Stimulated activated CD8-positive, alpha-beta memory T cell treated with anti-CD3 and anti-CD28 coated beads, Interleukin-15, amount 100 ng/mL, for 4 hours (primary cell): ENCODE measurements at places on chromosomes 7 and 10.

DNA sequence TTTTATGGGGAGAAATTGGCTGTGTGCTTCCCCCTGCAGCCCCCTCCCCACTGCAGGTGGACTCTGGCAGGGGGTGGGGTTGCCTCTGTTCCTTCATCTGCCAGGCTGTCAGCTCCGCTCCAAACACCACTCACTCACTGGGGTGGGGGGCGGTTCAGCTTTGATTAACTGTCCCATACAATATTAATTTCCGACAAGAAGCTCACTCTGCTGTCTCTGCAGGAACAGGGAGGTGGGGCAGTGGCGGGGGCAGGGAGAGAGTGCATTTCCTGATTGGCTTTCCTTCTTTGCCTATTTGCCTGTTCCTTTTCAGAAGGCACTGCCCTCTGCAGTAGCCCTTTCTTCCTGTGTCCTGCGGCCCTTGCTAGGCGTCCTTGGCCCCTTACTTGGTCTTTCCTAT lies 500.8 kb downstream of the PLXNA4 start:
- no peak for DNase-seq

DNA sequence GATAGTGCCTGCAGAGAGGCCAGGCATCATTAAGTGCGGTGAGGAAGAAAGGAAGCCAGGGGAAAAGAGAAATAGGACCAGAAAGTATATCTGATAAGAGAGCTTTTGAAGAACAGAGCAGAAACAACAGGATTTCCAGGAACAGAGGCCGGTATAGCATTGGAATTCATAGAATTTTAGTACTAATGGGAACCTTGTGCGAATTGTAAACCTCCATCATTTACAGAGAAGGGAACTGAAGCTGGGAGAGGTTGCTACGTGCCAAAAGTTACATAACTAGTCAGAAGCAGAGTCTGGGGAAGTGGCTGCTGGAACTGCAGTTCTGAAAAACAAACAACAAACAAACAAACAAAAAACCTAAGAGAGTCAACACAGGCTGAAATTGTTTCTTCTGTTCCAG lies 5.4 kb upstream of the ZMYND11 start:
- DNase-seq: no peak

- no peak for DNase-seq
Measured at GRCh38 chr10:110613996-110614495, 30.1 kb upstream of the RBM20 start.

GRCh38 chr10:78642269-78642816 lies 426.4 kb upstream of the ZMIZ1 start:
- DNase-seq: no peak

DNA sequence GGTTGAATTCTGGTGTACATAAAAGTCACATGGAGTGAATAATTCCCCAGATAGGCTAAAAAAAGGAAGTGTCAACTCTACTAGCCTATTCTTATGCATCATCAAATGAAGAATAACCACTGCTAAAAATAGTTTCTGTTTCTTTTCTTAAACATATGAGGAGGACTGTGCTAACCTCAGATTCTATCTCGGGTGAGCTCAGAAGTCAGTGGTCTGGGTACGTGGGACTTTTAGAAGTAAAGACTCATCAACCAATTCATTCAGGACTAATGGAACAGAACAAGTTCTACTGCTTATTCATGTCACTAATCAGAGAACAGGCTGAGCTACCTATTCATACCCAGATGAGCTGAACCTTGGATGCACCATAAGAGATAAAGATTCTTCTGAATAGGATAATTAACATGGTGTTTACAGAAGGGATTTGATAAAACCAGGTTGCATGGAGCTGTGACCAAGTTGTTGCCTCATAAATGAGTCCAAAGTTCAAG lies 9.5 kb upstream of the ASAH2 start:
- DNase-seq: no peak

GRCh38 chr10:58282615-58283014 lies 13.7 kb downstream of the CISD1 start:
- DNase-seq: no peak

DNA sequence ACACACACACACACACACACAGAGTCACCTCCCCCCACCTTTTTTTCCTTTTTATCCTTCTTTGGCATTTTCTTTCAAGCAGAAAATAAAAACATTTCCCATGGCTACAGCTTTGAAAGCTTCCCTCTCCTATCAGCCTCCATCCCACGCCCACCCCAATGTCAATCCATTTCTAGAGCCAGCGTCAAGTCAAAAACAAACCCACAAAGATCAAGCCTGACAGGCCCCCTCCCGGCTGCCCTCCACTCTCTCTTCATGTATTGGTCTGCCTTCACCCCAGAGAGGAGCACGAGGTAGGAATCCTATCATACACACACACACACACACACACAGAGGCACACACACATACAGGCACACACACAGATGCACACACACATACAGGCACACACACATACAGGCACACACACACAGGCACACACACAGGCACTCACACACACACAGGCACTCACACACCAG lies 8.0 kb upstream of the TNRC18 start:
- no peak for DNase-seq

DNA sequence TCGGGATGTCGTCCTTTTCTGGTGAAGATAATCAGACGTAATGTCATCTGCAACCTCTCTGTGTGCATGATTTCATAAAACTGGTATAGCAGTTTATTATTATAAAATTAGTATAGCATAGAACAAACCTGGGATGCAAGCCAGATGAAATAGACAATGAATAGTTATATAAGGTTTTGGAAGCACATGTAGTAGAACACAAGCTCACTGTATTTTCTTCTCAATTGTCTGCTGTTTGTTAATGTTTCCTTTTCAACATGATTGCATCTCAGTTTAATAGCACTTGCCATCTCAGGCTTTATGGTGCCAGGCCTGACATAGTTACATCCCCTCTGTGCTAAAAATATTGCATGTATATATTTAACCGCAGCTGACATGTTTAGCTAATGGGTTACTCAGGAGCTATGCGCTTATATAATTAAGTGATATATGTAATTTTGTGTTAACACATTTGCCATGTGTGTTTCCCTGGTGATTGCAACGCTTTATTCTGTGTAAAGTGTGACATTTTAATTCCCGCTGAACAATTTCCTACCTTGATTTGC lies 132.7 kb downstream of the ARID5B start:
- no peak for DNase-seq

DNA sequence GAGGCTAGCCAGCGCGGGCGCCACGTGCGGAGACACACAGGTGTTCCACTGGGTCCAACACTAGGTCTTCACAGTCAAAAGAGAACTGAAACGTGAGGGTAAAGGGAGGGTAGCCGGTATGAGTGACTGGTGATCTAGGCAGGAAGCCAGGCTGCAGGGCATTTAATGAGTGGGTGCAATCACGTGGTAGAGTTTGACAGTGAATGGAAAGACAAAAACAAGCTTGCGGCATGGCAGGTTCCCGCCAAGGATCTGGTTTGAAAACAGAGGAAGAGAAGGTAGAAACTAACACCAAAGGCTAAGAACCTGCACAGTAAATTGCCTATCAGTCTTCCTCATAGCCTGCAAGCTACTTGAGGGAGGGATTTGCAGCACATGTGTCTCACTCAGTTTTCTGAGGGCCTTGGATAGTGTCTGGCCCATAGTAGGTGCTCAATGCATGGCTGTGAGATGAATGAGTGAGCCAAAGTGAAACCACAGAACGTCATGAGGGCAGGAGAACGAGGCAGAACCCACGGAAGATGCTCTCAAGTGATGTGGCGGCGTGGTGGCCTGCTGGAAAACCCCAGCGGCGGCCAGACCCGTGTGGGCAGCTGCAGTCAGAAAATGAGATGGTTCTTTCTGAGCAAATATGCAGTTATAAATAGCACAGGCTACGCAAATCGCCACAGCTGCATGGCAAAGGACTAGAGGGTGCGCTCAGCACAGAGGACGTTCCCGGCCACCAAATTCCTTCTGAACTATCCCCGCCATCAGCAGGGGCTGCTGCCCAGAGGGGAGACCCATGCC lies 183.6 kb upstream of the NFE2L3 start:
- no peak for DNase-seq

DNA sequence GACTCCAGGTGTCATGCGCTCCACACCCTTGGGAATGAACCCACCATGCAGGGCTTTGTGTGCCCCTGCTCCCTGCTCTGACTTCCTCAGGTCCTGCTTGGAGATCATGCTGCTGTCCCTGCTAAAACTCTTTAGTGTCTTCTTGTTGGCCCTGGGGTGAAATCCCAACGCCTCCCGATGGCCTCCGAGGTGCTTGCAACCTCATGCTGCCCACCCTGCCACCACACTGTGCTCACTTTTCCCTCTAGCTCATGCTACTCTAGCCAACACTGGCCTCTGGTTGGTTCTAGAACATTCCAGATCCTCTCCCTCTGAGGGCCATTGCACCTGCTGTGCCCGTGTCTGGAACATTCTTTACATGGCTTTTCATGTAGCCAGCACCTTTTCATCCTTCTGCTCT lies 227.7 kb downstream of the ADAM12 start:
- DNase-seq: no peak

- no peak for DNase-seq
Measured at GRCh38 chr7:67625257-67625737, 628.7 kb downstream of the TYW1 start.

DNA sequence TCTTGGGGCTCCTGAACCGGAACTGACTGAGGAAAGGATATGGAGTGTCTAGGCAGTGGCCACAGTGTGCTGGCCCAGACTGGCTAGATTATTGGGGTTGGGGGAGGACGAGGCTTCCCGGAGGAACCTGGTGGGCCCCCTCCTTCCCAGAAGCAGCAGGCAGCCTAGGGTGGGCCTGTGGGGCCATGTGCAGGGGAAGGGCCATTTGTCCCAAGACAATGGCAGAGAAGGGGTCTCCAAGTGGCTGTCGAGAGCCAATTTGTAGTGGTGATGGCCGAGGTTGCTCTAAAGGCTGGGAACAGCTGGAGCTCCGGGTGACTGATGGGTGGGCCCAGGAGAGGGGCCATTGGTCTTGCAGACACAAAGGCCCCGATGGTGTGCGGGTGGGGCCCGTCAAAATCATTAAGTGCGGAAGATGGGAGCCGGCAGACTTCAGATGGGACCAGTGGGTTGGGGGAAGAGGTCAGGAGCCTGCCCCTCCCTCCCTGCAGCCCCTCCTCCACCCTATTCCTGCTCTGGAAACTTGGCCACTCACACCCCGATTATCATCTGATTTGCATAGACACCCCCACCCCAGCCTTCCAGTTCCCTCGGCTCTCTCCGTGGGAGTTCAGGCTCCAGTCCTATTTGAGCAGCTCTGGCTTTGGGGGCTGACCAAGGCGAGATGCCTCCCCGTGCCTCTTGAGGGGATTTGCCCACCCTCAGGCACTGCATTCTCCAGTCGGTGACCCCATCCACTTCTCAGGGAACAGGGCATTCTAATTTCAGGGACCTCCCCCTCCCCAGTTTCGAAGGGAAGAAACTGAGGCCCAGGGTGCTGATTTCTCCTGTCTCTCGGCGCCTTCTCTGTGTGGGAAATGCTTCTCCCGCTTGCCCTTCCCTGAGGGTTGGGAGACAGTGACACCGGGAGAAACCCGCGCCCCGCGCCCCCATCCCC lies 36.0 kb upstream of the PAX2 start:
- DNase-seq: no peak

- DNase-seq: no peak
Measured at GRCh38 chr10:46251857-46252847, 34.6 kb upstream of the ANTXRL start.

DNA sequence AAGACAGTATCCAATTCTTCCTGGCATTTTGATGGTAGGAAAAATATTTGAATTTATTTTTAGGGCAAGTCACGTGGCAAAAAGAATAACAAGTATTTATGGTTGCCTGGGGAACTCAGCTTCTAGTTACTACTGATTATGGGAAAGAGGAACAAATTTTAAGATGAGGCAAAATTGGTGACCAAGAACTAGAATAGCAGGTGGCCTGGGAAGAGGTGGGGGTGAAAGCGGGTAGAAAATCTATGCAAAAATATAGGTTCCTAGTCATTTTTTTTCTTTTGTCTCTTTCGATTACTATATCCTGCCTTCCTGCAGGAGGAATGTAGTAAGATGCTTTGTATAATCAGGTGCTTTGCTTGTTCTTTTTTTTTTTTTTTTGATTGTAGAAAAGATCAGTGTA lies 27.8 kb downstream of the ENTPD1 start:
- no peak for DNase-seq

GRCh38 chr7:20354610-20355528 lies 24.2 kb downstream of the ITGB8 start:
- DNase-seq: no peak

- no peak for DNase-seq
Measured at GRCh38 chr10:31930023-31930751, 1.6 kb upstream of the ARHGAP12 start.

- DNase-seq: no peak
Measured at GRCh38 chr7:773622-773915, 46.5 kb upstream of the PRKAR1B start.

GRCh38 chr7:20777377-20778062 lies 9.2 kb downstream of the SP8 start:
- DNase-seq: no peak

DNA sequence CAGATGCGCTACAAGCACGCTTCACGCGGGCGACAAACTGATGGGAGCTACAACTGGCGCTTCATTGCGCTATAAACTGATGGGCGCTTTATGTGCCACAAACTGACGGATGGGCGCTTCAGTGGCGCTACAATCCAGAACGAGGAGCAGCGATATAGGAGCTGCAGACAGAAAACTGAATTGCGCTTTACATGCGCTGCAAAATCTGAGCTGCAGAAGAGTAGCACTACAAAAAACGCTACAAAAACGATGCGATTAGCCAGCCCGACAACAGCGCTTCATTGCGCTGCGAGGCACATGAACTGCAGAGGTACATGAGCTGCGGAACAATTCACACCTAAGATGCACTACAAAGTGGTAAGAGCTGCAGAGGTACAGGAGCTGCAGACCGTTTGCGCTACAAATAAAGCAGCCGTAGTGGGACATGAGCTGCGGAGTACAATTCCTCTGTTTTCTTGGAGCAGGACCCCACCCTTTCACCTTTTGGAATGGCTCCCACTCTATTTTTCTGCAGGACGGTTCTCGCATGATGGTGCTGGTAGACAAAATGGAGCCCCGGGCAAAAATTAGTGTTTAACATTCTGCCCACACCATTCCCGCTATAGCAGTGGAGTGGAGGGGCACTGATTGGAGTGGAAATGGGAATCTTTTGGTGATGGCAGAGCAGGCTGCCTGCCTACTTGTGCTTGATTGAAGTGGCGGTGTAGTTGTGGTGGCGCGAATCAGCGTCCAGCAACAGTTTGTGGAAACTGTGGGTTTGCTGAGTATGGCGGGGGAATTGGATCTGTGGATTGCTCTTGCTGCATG lies 1.2 kb upstream of the SGCE start:
- DNase-seq: no peak

- DNase-seq: no peak
Measured at GRCh38 chr10:63644418-63645142, 123.4 kb downstream of the REEP3 start.

GRCh38 chr7:22109761-22110160 lies 164.1 kb upstream of the CDCA7L start:
- DNase-seq: no peak

DNA sequence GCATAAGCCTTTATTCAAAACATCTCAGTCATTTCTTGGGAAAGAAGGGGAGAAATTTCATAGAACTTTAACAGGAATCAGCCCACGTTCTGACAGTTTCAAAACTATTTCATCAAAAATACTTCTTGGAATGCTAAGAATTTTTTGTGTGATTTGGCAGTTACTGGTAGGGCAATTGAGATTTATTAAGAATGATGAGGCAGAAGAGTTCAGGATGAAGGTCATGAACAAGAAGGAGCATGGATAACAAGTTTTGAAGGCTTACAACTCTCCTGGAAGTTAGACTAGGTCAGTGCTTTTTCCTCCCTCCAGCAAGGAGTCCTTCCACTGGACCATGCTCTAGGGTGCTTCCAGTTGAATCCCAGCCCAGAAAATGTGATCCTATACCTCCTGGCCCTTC lies 569.9 kb downstream of the ANKRD7 start:
- DNase-seq: no peak
